ENCODE measurements at places on chromosomes 11 and 22. TPM values are rescaled to one million over a fixed set of nuclear protein-coding genes. Genes with fewer than 3 reads are reported as not detected.

The KCNA4 gene
- polyA plus RNA-seq, result not detected

The LINC01488 gene
- polyA plus RNA-seq, result not detected

The OR56B4 gene
- not detected for polyA plus RNA-seq

The AIP gene
- 122 TPM for polyA plus RNA-seq

The MOGAT2 gene
- not detected for polyA plus RNA-seq

The FBLN1 gene
- 87.9 TPM for polyA plus RNA-seq

The PGA4 gene
- polyA plus RNA-seq, result not detected

The LRP4 gene
- polyA plus RNA-seq, result 5.8 TPM

- DNase-seq, result peak; percentile 70
These were observed 122.2 kb downstream of the PLEKHA7 start for GRCh38 chr11:16891964-16892363.

DNA sequence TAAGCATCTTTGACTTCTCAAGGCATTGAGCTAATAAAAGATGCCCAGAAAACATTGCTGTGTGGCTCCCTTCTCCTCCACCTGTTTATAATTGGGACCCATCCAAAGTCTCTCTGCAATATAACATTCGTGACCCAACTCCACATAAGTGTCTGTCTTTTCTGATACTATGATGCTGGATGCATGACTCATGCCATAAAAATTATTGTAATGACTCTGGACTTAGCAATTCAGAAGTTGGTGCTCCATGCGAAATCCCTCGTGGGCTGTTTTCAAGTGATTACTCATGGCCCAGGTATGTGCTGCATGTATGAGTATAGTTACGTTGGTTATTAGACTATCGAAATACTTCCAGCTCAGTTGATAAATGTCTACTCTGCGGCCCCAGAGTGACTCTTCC, 11.7 kb downstream of the FJX1 start:
- DNase-seq, result peak; percentile 100

GRCh38 chr11:123228496-123229163, 33.6 kb upstream of the CLMP start:
- no peak for DNase-seq

DNA sequence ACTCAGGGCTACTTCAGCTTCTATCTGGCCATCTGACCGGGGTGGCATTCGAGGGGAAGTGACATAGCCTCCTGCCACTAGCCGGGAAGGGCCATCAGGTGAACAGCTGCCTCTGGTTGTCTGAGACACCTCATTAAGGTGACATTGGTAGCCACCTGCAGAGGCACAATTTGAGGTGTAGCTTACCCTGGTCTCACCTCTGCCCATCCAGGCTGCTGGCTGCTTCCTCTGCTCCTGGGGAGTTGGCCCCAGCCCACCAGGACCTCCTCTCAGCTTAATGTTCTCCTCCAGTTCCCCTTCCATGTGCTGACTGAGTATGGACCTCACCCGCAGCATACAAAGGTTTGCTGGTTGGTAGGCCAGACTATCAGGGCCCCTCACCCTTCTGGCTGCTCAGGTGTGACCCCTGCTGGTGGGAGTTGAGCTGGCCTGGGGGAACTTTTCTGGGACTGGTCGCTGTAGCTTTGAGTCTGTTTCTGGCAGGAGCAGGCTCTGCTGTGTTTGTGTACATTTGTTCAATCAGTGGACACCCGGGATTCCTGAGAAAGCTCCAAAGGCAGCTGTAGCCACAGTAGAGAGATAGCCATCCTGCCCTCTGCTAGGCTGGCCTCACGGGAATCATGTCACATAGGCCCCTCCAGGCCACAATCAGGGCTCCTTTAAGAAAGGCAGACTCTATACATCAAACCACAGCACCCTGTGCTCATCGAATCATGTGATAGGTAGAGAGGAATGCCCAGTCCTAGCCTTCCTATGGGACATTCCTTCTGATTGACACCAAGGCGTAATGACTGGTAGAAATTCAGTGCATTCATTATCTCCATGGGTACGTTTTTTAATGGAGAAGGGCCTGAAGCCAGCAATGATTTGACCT, 295.1 kb upstream of the PLET1 start:
- DNase-seq, result peak; percentile 35

DNA sequence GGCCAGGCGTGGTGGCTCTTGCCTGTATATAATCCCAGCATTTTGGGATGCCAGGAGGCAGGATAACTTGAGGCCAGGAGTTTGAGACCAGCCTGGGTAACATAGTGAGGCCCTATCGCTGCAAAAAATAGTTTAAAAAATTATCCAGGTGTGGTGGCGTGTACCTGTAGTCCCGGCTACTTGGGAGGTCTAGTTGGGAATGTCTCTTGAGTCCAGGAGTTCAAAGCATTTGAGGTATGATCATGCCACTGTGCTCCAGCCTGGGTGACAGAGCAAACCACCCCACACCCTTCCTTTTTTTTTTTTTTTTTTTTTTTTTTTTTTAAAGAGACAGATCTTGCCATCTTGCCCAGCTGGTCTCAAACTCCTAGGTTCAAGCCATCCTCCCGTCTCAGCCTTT, 16.8 kb downstream of the CBL start:
- no peak for DNase-seq
